ENCODE measurements at places on chromosomes 12 and 14.

DNA sequence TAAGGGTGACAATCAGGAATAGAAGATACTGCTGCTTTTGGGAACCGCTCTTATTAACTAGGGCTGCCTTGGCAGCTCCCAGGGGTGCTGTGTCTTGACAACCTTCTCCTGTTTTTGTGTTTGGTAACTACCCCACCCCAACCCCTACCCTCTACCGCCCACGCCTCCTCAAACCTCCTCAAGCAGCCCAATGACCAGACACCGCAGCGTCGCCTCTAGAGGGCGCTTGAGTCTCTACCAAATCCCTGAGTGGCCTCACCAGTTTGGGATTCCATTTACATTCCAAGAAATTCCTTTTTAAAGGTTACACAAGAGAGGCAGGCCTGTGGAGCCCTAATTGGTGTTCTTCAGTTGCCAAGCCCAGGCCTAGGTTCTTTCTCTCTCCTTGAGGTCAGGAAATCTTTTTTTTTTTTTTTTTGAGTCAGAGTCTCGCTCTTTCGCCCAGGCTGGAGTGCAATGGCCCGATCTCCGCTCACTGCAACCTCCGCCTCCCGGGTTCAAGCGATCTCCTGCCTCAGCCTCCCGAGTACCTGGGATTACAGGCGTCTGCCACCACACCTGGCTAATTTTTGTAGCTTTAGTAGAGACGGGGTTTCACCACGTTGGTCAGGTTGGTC lies 72.4 kb upstream of the USP44 start:
- peak; percentile 98 for DNase-seq

DNA sequence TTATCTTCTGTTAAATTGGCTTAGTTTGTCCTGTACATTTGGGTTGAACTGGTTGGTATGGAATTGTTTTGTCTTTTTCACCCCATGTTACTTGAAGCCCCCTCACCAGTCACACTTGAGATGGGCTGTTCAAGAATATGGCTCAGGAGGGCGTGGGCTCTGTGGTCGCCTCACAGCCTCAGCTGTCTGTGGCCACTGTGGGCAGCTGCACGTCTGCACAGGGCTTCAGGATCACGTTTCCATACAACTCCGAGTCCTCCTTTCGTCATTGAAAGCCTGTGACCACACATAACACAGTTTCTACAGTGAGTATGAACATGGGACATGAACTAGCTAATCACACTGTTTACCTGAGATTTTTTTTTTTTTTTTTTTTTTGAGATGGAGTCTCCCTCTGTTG lies 81.3 kb downstream of the MOK start:
- DNase-seq: no peak

GRCh38 chr12:115611477-115611876 lies 666.0 kb downstream of the MED13L start:
- DNase-seq: no peak

- peak; percentile 17 for DNase-seq
These were observed 51.9 kb downstream of the SERPINA3 start for GRCh38 chr14:94663965-94664704.

GRCh38 chr12:110282300-110282860 lies 1.3 kb downstream of the ATP2A2 start:
- no peak for DNase-seq

- DNase-seq: no peak
These were observed 746.6 kb downstream of the LRFN5 start for GRCh38 chr14:42353315-42353714.

DNA sequence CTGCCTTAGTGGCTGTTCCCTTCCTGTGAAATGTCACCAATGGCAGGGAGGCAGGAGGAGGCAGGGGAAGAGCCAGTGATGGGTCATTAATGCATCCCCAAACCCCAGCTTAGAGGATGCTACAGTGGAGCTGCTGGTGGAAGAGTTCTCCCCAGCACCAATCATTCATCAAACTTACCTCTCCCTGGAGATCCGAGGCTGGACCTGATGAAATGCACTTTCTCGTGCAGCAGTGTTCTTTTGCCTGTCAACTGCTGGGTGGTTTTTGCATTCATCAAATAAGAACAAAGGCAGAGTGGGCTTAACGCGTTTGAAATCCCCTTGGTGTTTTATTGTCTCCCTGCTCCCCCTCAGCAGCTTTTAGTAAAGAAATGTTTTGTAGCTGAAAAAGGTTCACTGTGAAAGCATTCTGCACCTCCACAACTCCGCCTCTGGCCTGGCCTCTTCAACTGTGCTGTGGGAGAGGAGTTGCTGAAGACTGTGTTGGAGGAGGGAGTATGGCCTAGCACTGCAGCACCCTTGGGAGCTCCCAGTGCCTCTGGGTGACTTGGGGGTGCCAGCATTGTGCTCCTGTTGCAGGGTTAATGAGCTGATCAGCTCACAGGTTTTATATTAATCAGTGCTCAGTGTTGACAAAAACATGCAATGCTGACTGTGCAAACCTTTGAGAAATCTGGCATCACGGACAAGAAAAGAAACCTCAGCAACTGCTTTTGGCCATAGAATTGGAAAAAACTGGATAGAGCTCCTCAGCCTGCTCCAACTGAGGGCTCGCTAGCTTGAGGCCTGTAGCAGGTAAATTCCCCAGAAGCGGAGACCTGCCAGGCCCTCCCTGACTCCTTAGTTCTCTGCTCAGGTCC lies 14.4 kb downstream of the TSPAN9 start:
- DNase-seq: no peak

DNA sequence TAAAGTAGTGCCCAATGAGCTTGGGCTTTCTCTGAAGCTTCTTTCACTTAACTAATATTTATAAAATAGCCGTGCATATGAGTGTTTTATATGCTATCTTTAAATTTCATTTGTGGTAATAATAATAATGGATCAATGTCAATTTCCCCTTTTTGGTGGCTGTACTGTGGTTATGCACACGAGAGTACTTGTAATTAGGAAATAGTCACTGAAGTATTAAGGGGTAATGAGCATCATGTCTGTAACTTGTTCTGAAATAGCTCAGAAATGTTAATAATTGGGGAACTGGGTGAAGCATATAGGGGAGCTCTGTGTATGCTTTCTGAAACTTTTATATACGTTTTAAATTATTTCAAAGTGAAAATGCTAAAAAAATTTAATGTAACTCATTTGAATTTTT lies 7.0 kb upstream of the RNASE8 start:
- DNase-seq: no peak

GRCh38 chr14:104115691-104116287 lies 22.6 kb upstream of the KIF26A start:
- no peak for DNase-seq

- no peak for DNase-seq
These were observed 17.7 kb upstream of the NRXN3 start for GRCh38 chr14:78152201-78153063.

- DNase-seq: no peak
These were observed 54.5 kb upstream of the PRICKLE1 start for GRCh38 chr12:42643881-42644579.

- DNase-seq: no peak
These were observed 5.3 kb downstream of the NAV3 start for GRCh38 chr12:77835969-77836368.

DNA sequence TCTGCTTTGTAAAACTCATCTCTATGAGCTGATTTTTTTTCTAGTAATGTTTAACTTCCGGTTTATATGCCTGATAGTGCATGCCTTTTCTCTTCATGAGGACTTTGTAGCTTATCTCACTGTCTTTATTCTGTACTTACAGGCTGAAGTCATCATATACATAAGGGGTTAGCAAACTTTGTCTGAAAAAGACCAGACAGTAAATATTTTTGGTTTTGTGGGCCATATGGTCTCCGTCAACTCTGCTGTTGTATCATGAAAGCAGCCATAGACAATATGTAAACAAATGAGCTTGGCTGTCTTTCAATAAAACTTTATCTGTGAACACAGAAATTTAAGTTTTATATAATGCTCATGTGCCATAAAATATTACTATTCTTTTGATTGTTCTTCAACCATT lies 172.1 kb downstream of the GXYLT1 start:
- no peak for DNase-seq

- no peak for DNase-seq
These were observed 36.3 kb downstream of the RIN3 start for GRCh38 chr14:92549859-92550230.

DNA sequence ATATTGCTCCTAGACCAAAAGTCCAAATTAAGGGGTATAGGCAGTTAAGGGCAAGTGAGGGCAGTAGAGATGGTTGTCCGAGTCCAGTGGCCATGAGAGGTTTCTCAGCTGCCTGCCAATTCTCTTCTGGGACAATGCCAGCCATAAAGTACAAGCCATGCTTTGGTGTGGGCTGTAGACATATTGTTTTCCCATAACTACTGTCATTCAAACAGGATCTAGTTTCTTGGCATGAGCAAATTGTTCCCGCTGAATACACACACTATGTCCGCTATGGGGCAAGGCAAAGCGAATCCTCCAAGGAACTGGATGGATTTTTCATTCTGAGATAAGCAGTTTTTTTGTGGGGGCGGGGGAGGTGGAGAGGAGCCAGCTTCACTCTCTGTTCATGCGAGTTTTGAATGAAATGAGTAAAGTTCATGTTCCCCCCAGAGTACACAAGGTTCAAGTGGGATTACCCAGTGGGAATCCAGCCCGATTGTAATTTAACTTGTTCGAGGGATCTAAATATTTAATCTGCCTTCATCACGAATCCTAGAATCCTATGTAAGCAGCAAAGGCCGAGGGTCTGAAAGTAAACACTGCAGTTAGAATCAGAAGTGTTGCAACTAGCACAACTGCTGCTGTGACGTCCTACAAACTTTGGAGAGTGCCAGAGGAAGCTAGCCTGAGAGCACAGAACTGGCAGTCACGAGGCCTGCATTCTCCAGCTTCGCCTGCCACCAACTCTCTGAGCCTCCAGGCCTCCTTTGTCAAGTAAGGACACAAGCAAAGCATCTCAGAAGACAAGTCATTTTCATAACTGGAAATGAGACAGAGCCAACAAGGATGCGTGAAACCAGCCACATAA lies 137.0 kb downstream of the CRADD start:
- DNase-seq: no peak

DNA sequence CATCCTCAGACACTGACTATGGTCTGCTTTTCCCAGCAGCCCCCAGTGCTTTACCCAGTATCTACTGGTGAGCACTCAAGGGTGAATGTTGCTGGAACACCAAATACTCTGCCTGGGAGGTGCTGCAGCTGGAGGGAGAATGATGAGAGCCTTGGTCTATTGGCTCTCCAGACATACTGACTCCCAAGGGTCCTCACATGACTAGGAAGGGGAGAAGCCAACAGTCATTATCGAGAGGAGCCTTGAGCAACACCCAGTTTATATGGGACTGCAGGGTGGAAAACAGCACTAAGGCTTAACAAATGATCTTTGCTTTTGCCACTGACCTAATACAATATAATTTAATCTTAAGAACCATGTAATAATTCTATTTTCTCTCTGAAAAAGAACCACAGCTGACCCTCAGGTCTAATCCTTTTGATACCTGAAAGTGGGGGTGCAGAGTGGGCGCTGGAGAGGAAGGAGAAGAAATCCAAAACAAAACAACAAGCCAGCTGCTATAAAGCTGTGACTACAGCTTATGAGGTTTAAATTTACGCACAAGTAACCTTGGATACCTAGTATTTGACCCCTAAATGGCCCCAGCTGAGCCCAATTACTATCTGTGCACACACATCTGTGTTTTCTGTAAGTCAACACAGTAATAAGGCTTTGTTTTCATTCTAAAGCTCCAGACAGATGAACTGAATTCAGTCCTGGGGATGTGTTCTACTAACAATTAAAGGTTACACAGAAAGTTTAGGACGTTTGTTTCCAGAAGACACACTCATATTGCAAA lies 107.8 kb upstream of the GRIP1 start:
- DNase-seq: no peak

- DNase-seq: no peak
These were observed 175.2 kb upstream of the BCL2L14 start for GRCh38 chr12:11895421-11896078.

GRCh38 chr12:5154091-5154490 lies 110.4 kb downstream of the KCNA5 start:
- peak; percentile 78 for DNase-seq

DNA sequence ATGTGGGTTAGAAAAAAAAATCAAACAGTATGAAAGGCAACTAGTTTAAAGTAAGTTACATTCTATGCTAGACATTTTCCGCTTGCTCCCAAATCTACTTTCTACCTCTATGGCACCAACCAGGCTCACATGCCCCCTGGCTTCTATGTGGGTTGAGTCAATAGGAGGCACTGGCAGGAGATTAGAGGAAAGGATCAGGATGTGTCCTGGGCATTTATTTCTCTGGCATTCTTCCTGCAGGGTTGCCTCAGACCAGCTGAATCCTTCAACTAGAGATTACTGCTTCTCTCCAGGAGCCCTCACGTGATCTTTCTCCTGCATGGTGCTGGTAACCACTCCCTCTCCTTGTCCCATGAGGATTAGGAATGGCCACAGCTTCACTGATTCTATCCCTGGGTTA lies 14.9 kb upstream of the CCDC60 start:
- DNase-seq: no peak

- no peak for DNase-seq
These were observed 2.0 kb downstream of the RAN start for GRCh38 chr12:130873825-130874224.

DNA sequence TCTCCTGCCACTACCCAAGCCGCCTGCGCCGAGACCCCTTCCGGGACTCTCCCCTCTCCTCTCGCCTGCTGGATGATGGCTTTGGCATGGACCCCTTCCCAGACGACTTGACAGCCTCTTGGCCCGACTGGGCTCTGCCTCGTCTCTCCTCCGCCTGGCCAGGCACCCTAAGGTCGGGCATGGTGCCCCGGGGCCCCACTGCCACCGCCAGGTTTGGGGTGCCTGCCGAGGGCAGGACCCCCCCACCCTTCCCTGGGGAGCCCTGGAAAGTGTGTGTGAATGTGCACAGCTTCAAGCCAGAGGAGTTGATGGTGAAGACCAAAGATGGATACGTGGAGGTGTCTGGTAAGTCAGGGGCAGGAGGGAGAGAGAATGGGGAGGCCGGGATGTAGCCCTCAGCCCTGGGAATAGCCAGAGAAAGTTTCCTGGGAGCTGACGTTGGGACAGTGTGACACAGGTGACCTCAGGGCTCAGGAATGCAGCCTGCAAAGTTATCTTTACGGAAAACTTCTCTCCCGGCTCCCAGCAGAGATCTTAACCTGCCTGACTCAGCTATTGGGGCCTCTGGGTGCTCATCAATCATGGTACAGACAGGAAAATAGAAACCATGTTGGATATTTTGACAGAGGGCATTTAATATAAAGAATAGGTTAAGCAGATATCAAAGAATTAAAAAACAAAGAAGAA lies 747 bp downstream of the HSPB8 start:
- DNase-seq: peak; percentile 98

DNA sequence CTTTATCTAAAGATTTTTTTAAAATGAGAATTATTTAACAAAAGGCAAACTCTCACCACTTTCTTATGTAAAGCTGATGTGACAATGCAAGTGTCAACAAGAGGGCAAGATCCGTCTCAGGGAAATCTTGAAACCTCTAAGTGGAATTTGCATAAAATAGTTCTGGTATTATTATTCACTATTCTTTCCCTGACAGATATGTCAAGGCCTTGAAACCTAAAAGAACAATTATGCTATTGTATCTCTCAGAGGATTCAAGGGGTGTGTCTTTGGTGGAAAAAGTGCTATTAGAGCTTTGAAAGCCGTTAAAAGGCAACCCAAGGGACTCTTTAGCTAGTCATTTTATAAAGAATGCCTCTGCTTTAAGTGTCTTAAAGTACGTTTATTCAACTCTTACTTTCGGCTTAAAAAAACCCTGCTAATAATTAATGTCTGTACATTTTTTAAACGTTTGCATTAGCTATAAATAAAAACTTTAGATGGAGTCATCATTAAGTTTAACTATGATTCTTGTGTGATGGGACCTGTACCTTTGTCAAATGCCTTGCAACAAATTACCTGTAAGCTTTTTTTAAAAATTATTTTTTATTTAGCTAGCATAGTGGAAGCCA lies 585.5 kb downstream of the VRK1 start:
- DNase-seq: no peak

GRCh38 chr12:11953523-11953922 lies 117.2 kb upstream of the BCL2L14 start:
- no peak for DNase-seq
